Mesothelial cell of epicardium (in vitro differentiated cells): ENCODE measurements at places on chromosomes 1 and 21. TPM values are rescaled to one million over a fixed set of nuclear protein-coding genes. Genes with fewer than 3 reads are reported as not detected.

S100A7A gene
- not detected in 3 replicates for total RNA-seq

CSF3R gene
- 2.5 to 4.0 TPM (median 2.8 TPM) in 3 replicates for total RNA-seq

KCNJ9 gene
- total RNA-seq = 0.07 to 0.09 TPM in 2 of 3 replicates, not detected in the other

ALX3 gene
- 127 to 136 TPM (median 132 TPM) in 3 replicates for total RNA-seq

INSRR gene
- total RNA-seq = 0.45 to 0.66 TPM (median 0.51 TPM) in 3 replicates

ZBTB8B gene
- 3.4 to 3.6 TPM (median 3.5 TPM) in 3 replicates for total RNA-seq

DEPDC1 gene
- 9.9 to 11.4 TPM (median 10.4 TPM) in 3 replicates for total RNA-seq

DPH2 gene
- total RNA-seq = 24.1 to 26.6 TPM (median 25.0 TPM) in 3 replicates

POGZ gene
- 169 to 182 TPM (median 179 TPM) in 3 replicates for total RNA-seq

SLAMF1 gene
- total RNA-seq = not detected in 3 replicates

FCAMR gene
- not detected in 3 replicates for total RNA-seq

SYT14 gene
- 1.1 to 1.8 TPM (median 1.7 TPM) in 3 replicates for total RNA-seq

NBPF26 gene
- total RNA-seq = 52.8 to 54.3 TPM (median 53.3 TPM) in 3 replicates
